ENCODE measurements at places on chromosomes 6 and 20.

- no peak for DNase-seq
Observed at GRCh38 chr6:46410334-46410953, 80.8 kb downstream of the RCAN2 start.

DNA sequence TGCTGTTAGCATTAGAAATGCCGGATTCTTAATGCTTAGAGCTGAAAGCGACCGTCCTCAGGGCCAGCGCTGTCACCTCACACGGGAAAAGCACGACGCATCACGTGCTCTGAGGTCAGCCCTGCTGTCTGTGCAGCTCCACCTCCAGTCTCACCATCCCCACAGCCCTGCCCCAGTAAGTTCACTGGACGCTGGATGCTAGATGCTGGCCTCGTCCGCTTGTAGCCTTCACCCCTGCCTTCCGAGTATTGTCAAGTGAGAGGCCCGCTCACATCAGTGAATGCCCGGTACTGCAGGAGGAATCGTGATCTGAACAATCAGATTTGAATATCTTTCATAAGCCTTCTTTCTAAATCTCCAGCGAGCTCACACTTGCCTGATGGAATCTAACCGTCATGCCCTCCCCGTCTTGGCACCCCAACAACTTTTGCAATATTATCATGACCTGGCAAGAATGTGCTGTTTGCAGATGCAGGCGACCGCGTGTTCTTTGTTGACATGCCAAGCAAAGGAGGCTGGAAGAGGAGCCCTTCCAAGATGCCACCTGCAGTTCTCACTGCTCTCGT lies 64.9 kb downstream of the DLL1 start:
- DNase-seq = no peak

- no peak for DNase-seq
Observed at GRCh38 chr20:3612795-3613572, 50.2 kb downstream of the GFRA4 start.

DNA sequence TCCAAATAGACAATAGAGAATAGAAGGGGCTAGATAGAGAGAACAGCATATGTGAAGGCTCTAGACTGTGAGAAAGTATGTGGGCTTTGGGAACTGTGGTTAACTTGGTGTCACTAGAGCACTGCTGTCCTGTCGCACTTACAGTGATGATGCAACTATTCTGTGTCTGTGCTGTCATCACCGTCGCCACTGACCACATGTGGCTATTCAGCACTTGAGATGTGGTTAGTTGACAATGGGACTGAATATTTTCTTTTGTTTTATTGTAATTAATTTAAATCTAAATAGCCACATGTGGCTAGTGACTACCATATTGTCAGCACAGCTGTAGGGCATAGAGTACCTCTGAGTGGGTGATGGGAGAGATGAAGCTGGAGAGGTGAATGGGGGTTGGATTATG lies 39.0 kb upstream of the IFNGR1 start:
- DNase-seq = no peak

DNA sequence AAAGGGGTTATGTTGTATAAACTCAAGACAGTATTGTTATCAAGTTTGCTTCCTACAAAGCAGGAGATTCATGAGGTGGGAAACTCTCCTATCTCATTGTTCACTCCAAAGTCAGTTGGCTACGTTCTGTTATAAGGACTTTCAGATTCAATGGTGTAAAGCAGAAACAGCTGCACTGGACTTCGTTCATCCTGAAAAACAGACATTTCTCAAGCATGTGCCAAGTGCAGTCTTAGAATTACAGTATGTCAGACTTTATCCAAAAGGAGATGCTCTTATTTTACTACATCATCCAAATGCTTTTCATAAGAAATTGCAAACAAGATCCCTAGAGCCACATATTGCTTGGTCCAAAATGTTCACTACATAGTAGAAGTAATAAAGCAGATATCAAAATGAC lies 14.9 kb downstream of the COL21A1 start:
- DNase-seq = no peak

DNA sequence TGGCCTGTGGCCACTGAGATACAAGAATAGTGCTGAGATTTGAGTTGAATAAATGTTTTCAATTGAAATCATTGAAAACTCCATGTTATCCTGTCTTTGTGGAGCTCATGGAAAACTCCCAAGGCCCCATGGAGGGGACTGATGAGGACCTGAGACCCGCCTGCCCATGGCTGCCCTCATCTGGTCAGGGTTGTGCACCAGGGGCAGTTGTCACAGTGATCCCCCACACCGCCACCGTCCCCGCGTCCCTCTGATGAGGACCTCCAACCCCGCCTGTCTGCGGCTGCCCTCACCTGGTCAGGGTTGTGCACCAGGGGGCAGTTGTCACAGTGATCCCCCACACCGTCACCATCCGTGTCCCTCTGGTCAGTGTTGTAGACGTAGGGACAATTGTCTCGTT lies 27.8 kb downstream of the THBS2 start:
- DNase-seq = no peak

- no peak for DNase-seq
Observed at GRCh38 chr6:169232507-169232931, 21.1 kb downstream of the THBS2 start.

DNA sequence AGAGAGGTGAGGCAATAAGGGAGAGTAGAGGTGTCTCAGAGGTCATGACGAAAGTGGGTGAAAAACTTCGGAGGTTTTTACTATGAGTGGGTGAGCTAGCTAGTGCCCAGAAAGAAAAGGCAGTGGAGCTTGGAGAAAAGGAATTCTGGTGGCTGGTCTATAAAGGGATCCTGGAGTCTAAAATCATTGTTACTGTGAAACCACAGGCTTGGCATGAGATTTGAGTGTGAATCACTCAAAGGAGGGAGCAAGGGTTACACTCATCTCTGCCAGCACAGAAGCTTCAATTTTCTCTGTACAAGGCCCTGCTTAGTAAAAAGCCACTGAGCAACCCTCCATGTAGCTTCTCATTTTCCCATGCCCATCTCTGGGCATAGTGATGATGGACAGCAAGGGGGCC lies 47.5 kb downstream of the CD83 start:
- DNase-seq = no peak

DNA sequence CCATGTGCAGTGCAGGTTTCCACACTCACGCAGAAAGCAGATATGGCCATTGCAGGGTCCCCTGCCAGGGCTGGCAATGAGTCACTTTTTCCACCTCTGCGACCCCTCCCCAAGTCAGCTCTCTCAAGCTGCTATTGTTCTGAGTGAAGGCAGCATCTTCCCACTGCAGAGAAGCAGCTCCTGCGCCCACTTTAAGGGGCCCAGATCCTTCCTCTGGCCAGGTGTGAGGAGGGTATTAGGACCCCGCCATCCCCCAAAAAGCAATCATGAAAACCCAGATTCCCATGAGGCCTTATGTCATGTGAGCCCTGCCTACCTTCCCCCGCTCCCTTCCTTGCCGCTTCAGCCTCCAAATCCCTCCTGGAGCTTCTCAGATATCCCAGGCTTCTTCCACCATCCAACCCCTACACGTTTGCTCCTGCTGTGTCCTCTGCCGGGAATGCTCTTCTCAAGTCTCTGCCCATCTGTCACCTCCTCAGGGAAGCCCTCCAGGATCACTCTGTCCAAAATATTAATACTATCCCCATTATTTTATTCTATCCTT lies 220.3 kb downstream of the NFATC2 start:
- DNase-seq = no peak

- no peak for DNase-seq
Observed at GRCh38 chr20:50237349-50237748, 46.7 kb downstream of the CEBPB start.

DNA sequence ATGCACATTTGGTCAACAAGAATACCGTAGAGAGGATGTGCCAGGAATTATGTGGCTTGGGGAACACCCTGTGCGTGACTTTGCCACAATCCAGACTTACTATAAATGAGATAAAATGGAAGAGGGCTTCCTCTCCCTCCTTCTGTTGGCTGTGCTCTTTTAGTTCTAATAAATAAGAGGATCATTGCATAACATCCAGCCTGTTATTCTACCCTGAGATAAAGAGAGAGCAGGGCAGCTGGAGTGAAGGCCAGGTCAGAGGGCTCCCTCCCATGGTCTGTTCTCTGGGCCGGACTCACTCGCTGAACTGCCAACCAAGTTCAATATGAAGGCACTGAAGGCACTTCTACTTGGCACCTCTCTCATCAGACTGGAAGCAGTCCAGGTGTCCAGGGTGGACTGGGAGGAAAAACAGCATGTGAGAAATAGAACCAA lies 91.7 kb downstream of the MTFR2 start:
- DNase-seq = no peak

GRCh38 chr20:8476021-8476420 lies 344.0 kb downstream of the PLCB1 start:
- no peak for DNase-seq

- no peak for DNase-seq
Observed at GRCh38 chr6:1336246-1336843, 24.4 kb downstream of the FOXQ1 start.

- no peak for DNase-seq
Observed at GRCh38 chr6:34819571-34820480, 27.9 kb downstream of the BLTP3A start.

DNA sequence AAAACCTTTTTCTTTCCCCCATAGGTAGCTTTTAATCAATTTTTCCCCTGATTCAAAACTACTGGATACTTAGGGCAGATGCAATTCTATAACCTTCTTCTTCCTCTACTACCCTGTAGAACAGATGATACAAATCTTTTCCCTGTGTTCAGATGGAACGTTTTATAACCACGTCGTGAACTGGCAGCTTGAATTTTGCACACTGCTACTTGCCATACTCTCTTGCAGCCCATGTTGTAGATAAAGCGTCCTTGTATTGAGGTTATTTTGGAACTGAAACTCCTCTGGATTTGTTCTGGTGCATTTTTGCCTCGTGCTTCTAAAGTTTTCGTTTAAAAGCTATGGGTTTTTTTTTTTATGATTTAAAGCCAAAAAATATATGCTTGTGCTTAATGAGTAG lies 440.2 kb downstream of the RFPL4B start:
- DNase-seq = no peak

GRCh38 chr6:109397020-109397419 lies 14.8 kb upstream of the CD164 start:
- no peak for DNase-seq

DNA sequence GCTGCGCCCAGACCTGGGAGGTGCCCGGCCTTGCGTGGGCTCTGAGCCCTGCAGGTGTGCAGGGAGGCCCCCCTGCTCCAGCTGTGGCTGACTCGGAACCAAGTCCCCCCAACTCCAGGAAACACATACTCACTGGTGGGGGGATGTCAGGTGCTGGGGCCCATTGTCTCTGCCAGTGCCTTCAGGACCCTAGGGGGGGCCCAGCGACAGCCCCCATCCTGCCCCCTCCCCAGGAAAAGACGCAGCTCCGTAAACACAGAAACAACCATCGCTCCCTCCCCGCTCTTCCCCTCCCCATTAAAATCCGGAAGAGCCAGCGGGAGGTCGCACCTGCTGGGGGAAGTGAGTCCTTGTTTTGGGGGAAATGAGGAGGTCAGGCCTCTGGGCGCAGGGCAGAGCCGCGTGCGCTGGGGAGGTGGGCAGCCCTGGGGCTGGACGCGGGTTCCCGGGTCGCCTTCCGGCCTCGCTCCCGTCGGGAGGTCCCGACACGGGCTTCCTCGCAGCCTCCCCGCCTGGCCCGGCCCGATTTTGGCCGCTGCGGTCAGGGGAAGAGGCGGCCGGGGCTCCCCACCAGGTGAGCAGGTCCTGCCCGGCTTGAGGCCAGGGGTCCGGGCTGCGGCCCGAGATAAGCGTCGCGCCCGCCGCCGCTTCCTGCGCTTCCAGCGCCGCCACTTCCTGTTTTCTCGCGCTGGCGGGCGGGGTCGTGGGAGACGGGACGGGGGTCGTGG lies 6.2 kb downstream of the C20orf204 start:
- DNase-seq = no peak
